T-helper 9 cell (primary cell): ENCODE measurements at places on chromosomes 3 and 15.

DNA sequence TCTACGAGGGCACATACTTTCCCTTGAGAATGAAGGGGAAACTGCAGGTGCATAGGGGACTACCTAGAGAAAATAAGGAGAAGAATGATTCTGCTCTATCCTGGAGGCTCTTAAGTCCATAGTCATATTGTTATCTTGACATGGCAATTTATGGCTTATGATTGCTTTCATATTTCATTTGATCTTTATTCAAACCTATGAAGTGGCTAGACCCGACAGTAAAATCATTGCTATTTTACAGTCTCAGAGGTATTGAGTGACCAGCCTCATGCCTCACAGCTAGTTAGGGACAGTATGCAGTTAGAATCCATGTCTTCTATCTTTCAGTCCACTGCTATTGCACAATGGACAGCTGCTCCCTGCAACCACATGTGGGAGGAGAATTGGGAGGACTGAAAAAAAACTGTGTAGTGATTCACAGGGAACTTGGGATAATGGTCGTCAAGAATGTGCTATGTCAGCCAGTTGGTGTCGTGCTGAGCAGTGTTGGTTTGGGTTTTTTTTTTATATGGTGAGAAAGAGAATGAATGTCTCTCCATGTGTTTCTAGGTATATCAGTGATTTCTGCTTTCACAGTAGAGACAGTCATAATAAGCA, 63.2 kb upstream of the SPPL2A start:
- no peak for DNase-seq

- no peak for DNase-seq
Observed at GRCh38 chr3:133568294-133569014, 5.0 kb upstream of the CDV3 start.

DNA sequence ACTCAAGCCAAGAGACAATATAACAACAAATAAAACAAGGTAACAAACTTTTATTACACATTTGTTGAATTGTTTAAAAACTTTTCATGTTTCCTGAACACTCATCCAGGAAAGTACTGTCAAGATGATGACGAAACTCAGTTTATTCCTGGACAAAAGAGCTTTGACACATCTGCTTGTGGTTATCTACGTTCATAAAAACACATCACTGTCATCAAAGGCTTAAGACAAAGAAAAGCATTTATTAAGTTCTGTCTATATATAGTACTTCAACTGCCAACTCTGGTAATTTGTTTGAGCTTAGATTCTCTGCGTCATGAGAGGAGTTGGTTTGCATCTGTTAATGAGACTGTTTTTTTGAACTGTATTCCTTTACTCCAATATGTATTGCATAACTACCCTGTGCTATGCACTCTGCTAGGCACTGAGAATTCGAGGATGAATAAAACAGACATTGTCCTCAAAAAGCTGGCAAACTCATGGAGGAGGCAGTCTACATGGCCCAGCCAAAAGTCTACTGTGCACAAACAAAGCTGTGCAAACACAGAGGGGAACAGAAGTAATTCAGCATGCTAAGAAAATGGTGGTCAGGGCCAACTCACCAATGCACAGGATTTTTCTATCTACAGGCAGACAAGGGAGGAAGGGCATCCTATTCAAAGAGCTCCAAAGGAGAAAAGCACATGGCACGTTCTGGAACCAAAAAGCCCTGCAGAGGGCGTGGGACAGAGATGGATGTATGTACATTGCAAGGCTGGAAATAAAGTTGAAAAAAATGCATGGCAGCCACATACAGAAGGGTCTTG, 21.5 kb downstream of the PLD1 start:
- DNase-seq = no peak

GRCh38 chr3:185722881-185723280, 102.0 kb downstream of the IGF2BP2 start:
- DNase-seq = no peak

DNA sequence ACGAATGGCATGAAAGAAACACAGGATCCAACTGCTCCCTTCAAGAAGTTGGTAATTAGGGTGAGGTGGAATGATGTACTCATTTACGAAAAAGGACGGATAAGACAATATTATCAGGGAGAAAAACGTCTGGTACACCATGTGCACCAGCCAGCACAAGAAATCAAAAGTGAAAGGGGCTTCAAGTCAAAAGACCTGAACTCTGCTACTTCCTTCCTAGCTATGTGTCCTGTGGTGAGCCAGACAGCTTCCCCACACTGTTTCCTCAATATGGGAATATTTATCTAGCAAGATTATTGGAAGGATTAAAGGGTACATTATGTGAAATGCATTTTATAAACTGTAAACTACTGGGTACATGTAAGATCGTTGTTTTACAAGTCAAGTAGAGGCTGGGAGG, 33.9 kb downstream of the RAB27A start:
- DNase-seq = no peak

- no peak for DNase-seq
Observed at GRCh38 chr15:27589260-27589659, 509.9 kb downstream of the OCA2 start.

DNA sequence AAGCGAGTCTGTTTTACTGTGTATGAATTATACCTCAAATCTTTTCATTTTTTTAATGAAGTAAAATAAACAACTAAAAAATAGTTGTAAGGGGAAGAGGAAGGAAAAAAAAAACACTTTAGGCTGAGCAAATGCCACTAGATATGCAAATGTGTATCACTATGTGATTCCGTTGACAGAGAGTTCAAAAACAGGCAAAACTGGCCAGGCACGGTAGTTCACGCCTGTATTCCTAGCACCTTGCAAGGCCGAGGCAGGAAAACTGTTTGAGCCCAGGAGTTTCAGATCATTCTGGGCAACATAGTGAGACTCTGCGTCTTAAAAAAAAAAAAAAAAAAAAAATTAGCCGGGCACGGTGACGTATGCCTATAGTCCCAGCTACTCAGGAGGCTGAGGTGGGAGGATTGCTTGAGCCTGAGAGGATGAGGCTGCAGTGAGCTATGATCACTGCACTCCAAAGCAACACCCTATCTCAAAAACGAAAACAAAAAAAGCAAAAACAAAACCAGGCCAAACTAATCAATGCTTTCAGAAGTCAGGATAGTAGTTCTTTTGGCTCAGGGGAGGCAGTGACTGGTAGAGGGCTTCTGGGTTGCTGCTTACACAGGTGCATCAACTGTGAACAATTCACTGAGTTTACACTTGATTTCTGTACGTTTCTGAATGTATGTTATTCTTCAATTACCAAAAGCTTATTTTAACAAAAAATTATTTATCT, 7.4 kb downstream of the PRC1 start:
- DNase-seq = no peak

GRCh38 chr3:49255718-49256511, 21.1 kb downstream of the C3orf62 start:
- no peak for DNase-seq

- no peak for DNase-seq
Observed at GRCh38 chr3:170096342-170096741, 58.5 kb downstream of the GPR160 start.

DNA sequence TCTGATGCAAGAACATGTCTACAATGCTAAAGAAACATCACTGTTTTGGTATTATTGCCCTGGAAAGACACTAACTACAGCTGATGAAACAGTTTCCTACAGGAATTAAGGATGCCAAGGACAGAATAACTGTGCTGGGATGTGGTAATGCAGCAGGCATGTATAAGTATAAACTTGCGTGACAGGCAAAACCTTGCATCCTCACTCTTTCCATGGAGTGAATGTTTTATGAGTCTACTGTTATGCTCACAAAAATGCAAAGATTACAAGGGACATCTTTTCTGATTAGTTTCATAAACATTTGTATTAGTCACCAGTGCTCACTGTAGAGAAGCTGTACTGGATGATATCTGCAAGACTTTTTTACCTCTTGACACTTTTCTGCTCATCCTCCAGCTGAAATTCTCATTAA, 143.6 kb downstream of the NAALADL2 start:
- DNase-seq = no peak

- no peak for DNase-seq
Observed at GRCh38 chr15:67085818-67086636, 20.6 kb downstream of the SMAD3 start.
